ENCODE measurements at places on chromosomes 3 and 15. TPM values are rescaled to one million over a fixed set of nuclear protein-coding genes. Genes with fewer than 3 reads are reported as not detected.

The HACL1 gene
- 24.7 TPM for total RNA-seq

DNA sequence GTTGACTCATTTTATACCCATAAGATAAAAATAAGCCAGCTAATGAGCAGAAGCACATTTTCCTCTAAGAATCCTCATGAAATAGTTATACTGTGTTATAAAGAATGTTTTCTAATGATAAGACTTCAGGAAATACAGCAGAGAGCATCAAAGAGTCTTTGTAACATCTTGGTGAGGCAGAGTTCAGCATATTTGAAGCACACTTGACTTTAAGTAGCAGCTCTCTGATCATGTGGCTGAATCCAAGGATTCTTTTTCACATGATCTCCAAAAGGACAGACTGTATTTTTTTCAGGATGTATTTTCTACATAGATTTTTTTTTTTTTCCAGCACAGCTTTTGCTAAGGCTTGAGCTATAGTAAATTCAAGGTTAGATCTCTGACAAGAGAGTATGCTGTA is 195.1 kb downstream of the SI start:
- DNase-seq = no peak
- H3K4me3 ChIP-seq = no peak overlapping the region
- H3K4me1 ChIP-seq = no peaks in the 10 kb centered on the region
- peaks cover 6% of the 10 kb centered on the region for H3K27me3 ChIP-seq
- no peak overlapping the region for H3K27ac ChIP-seq

GRCh38 chr3:109122690-109123089 is 4.8 kb upstream of the MORC1 start:
- no peak overlapping the region for H3K27ac ChIP-seq
- H3K27me3 ChIP-seq = no peaks in the 10 kb centered on the region
- H3K4me1 ChIP-seq = no peaks in the 10 kb centered on the region
- H3K36me3 ChIP-seq = no peaks in the 10 kb centered on the region

The GNB4 gene
- 58.3 TPM for total RNA-seq

DNA sequence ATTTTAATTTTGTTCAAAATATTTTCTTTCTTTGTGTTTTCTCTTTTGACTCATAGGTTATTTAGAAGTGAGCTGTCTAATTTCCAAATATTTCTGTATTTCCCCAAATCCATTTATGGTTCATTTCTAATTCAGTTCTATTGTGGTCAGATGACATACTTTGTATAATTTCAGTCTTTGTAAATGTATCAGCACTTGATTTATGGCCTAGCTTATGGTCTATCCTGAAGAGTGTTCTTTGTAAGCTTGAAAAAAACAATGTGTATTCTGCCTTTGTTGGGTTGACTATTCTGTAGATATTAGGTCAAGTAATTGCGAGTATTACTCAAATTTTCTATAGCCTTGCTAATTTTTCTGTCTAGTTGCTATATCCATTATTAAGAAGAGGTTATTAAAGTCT is 311.2 kb downstream of the OCA2 start:
- no peak for DNase-seq
- peaks cover 6% of the 10 kb centered on the region for H3K4me1 ChIP-seq
- no peaks in the 10 kb centered on the region for H3K27me3 ChIP-seq
- H3K27ac ChIP-seq = no peak overlapping the region
